ENCODE measurements at places on chromosomes 12 and 14.

DNA sequence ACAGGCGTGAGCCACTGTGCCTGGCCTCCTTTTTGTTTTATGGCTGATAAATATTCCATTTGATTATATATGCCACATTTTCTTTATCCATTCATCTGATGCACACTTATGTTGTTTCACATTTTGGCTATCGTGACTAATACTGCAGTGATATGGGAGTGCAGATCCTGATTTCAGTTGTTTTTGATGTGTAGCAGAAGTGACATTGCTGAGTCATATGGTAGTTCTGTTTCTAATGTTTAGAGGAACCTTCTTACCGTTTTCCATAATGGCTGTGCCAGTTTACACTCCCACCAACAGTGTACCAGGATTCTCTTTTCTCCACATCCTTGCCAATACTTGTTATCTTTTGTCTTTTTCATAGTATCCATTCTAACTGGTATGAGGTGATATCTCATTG lies 235.9 kb downstream of the ERC1 start:
- DNase-seq = no peak

GRCh38 chr12:88036353-88036965 lies 7.3 kb upstream of the C12orf50 start:
- DNase-seq = peak; percentile 57

- DNase-seq = peak; percentile 85
These were observed 179.6 kb upstream of the DIO2 start for GRCh38 chr14:80390906-80391305.

- no peak for DNase-seq
These were observed 133.0 kb upstream of the PZP start for GRCh38 chr12:9341260-9341585.

DNA sequence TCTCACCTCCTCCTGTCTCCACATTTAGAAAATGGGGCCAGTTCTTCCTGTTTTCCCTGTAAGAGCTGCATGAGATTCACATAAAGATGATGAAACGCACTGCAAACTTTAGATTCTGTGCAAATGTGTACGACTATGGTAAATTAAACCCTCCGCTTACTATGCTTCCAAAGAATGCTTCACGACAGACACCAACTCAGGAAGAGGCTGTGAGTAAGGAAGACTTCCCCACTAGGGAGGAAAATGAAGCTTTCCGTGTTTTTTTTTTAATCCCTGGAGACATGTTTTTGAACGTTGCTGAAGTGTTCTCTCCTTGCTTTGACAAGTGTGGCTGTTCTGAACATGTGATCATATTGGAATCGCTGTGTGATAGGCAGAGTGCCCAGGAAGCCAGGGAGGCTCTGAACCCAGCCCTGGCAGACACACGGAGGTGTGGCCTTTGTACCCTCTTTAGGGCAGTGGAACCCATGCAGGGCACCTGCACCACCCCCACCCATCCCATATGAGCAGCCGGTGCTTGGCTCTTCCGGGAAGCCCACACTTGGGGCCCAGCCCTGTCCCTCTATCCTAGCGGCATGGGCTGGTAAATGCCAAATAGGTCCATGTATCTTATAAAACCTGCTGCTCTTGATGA lies 7.5 kb upstream of the SYNE3 start:
- DNase-seq = peak; percentile 99

DNA sequence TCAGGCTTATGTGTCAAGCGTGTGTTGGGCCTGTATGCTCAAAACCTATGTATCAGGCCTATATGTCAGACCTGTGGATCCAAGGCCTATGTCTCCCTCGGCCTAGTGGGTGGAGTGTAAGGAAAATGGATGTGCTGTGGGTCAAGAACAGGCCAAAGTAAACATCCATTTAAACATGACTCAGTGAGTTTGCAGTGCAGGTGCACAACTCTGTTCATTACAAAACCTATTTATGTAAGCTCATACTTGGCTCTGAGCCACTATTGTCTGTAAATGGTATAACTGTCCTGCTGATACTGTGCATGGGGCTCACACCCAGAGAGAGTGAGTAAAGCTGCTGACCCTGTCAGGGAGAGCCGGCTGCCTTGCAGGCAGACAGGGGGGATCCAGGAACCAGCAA lies 249.7 kb upstream of the AVPR1A start:
- no peak for DNase-seq

DNA sequence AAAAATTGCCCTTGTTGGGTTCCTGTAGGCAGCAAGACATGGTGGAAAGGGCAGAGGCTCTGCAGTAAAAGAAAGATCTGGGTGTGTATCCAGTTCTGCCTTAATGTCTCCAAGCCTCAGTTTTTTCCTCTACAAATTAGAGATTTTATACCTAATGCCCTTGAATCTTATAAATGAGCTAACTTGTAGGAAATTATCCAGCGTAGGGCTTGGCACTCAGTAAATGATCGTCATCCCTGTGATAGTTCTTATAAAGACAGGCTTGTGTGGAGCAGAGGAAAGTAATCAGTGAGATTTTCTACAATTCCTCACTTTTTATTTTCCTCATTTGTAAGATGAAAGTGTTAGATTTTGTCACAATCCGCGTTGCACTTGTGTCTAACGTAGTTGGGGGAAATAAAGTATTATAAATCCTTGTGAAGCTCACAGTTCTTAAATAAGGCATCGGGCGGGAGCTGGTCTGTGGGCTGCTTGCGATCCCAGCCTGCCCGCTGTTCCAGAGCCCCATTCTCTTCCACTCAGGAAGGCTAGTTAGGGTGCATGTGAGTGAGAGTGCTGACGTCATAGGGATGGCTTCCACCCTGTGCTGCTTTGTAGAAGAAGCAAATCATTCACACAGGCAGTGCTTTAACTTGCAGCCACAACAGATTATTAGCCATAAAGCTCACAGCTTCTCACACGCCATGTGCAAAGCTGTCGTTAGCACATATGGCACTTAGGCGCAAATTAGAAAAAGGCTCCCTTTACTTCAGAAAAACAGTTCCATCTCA lies 87.6 kb downstream of the EML1 start:
- peak; percentile 51 for DNase-seq

Data from fibroblast of skin of scalp (primary cell).